ENCODE measurements at places on chromosomes 3 and 15. TPM values are rescaled to one million over a fixed set of nuclear protein-coding genes. Genes with fewer than 3 reads are reported as not detected.

GRCh38 chr15:101724675-101725005 lies 367 bp upstream of the TARS3 start:
- no peak for DNase-seq

DNA sequence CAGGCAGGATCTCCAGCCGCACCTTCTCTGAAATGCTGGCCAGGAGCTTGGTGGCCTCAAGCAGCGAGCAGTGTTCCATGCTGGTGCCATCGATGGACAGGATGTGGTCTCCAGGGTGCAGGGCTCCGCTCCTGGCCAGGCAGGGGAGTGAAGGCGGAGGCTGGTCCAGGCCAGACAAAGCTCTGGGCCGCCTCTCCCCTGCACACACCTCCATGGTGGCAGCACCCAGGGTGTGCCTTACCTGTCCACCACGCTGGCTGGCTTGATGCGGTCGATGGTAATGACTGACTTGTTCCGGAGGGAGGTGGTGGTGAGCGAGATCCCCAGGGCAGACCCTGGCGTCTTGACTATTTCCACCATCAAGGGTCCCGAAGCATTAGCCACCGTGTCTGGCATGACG lies 20.0 kb downstream of the GRIP2 start:
- DNase-seq, result no peak

DNA sequence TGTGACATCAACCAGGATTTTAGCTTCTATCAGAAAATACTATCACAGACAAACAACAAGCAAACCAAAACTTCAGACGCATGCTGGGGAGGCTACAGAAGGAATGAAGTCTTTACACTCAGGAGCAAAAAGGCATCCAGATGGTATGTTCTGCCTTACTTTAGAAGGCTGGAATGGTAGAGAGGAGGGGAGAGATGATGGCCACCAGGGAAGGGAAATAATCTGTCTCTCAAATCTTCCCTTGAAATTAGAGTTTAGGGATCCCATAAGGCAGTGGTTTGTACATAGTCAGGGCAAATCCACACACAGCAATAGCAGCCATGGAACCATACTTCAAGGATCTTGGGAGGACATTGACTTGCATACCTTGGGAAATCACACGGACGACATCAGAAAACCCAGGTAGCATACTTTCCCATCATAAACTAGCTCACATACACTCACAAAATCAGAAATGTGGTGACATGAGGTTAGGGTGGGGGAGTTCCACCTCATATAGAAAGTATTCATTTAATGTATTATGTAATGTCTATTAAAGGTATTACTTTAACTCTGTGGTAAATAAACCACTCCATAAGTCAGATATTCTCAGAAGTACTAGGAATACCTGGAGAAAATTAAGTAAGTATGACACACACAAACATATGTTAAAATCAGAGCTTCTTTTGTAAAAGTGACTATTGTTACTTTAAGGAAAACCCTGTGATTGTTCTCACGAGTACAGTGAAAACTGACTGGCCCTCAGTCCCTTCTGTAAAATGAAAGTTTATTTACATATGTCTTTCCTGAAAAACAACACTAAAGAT lies 9.4 kb downstream of the BTLA start:
- DNase-seq, result no peak

DNA sequence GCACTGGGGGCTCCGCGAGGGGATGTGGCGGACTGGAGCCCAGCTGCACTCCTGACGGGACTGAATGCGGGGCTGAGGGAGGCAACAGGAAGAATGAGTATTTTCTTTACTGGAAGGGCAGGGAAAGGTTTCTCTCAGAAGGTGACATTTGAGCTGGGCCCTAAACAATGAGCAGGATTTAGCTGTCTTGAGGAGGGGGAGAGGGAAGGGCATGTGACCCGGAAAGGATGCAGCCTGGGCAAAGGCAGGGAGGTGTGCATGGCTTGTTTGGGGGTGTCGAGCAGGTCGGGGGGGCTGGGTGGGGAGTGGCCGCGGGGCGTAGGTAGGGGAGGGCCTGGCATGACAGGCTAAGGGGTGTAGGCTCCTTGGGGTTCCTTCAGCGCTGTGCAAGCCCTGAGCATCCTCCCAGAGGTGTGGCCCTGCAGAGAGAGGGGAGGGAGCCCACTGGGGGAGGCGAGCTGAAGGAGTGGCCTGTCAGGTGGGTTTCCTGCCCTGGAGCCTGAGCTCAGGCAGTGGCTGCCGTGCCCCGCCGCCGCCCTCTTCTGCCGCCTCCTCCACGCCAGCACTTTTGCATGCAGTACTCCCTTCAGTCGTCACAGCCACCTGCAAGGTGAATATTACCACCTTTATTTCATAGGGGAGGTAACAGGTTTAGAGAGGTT lies 17.2 kb upstream of the ANKDD1A start:
- DNase-seq, result no peak

GRCh38 chr3:76969996-76970615 lies 69.8 kb upstream of the ROBO2 start:
- DNase-seq, result no peak

GRCh38 chr3:79086514-79086913 lies 681.3 kb downstream of the ROBO1 start:
- DNase-seq, result peak; percentile 0

- DNase-seq, result peak; percentile 78
Observed at GRCh38 chr15:28969511-28970085, 83.8 kb downstream of the APBA2 start.

GRCh38 chr3:29871087-29871486 lies 590.2 kb downstream of the RBMS3 start:
- no peak for DNase-seq

MYZAP gene
- 1.1 TPM for total RNA-seq

CKMT1A gene
- total RNA-seq, result 5.6 TPM

DNA sequence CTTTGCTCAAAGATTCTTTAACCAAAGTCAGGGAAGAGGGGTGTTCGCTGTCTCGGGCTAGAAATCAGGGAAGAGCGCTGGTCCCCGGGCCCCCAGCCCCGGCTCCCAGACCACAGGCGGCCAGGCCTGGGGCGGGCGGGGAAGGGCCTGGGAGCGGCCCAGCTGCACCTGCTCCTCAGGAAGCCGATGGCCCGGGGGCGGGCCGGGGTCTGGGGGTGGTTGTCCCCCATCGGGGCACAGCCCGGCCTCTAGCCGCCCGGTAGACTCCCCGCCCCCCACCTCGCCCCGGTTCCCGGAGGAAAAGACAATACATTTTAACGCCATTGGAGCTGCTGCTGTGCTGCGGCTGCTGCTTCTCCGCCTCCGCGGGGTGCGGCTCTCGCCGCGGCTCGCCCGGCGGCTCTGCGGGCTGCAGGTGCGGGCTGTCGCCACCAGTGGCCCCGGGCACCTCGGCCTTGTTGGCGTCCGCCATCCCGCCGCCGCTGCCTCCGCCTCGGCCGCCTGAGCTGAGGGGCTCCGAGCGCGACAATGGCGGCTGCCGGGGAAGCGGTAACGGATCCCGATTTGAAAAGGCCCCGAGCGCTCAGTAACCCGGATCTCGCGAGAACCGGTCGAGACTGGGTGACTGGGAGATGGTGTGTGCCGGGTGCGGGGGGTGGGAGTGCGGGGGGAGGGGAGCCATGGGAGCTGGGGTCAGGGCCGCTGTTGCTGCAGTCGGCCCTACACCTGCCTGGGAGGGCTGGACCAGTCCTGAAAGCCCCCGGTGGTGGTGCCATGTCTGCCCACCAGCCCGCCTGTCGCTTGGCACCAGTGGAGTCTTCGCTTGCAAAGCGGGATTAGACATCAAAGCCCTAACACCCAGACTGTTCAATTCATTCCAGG lies at the start of gene MYEF2:
MYEF2 (minus strand) TSS at position 530 of the 882 bp plus-strand sequence; CDS start at position 472, 58 bp downstream.
- DNase-seq, result peak; percentile 80

DNA sequence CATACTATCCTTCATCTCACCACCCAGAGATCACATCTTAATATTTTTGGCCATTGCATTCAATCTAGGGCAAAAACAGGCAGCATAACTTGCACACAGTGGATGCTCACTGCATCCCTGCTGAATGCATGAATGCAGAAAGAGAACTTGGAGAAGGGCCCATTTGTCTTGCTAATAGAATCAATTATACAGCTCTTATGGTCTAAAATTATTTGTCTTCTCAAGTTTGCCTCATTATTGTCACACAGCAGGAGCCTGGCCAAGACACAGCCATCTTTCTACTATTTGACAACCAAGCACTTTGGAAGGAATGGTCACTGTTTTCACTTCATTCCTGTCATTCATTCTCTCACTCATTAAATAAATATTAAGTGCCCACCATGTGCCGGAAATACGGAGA lies 1.2 kb upstream of the ARHGEF26 start:
- no peak for DNase-seq

CORO2B gene
- 19.8 TPM for total RNA-seq

DNA sequence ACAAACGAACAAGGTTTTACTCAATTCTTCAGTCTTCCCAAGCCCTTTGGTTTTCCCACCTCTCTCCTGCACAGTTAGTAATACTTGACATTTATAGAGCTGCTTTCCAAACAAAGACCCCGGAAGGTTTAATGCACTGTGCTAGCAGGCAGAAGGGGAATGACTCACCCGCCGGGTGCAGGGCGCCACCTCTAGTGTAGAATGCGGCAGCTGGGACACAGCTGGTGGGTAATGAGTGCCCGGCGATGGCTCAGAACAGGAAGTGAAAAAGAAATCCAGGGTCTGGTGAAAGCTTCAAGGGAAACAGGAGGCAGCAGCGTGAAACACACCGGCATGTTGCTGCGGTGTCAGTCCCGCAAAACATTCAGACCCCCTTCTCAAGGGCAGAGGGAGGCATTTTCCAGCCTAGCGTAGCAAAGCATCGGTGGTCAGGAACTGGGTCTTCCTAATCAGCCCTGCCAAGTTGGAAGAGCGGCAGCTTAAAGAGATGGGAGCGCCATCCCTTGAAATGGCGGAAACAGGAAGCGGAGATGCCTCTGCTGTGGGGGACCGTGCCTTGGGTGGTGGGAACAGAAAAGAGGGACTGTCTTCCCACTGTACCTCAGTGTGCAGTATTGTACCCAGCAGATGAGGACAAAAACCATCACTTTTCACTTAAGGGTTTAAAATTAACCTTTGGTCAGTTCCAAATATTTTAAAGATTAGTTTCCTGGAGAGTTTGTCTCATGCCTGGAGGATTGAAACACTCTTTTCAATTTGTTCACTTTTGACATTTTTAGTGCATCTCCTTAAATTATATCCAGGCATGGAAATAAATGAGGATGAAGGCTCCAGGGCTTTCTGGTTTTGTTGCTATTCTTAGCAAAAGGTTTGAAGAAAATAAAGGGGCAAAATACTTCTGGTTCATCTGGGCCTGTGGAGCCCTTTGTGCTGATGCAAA lies 160.7 kb upstream of the MCTP2 start:
- no peak for DNase-seq

DNA sequence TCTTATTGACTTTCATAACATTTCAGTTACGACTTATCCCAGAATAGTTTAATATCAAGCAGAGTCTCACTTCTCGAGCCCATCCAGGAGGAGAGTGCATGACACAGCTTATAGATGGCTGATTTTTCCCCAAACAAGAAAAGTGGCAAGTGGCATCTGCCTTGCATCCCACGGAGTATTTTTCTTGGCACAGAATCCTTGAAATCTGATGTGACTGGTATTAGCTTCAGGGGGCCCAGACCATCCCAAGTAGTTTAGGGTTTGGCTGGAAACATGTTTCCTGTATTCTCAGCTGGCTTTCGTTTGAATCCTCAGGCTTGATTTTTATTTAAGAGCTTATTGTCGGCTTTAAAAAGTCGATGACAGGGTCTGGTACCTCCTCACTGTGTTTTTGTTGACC lies 20.7 kb upstream of the FBXL22 start:
- no peak for DNase-seq

GRCh38 chr3:97736928-97737327 lies 27.6 kb upstream of the ARL6 start:
- no peak for DNase-seq

PDZRN3 gene
- 59.3 TPM for total RNA-seq

GRCh38 chr15:50148362-50148963 lies 29.4 kb upstream of the ATP8B4 start:
- no peak for DNase-seq

DNA sequence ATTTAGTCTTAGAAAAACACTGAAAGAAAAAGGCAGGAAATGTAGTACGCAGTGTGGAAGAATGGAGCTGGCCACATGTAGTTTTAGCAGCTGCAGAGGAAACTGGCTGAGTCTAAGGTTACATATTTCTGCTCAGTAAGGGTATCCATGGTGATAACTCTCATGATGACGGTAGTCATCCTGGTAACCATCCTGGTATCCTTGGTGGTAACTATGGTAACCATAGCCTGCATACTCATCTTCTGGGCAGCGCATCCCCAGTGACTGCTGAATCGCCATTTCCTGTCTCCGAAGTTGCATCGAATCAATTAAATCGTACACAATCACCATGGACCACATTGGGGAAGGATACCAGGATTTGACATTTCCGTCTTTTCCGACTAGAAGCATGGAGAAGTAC lies 35.7 kb downstream of the CCDC80 start:
- DNase-seq, result peak; percentile 20

DNA sequence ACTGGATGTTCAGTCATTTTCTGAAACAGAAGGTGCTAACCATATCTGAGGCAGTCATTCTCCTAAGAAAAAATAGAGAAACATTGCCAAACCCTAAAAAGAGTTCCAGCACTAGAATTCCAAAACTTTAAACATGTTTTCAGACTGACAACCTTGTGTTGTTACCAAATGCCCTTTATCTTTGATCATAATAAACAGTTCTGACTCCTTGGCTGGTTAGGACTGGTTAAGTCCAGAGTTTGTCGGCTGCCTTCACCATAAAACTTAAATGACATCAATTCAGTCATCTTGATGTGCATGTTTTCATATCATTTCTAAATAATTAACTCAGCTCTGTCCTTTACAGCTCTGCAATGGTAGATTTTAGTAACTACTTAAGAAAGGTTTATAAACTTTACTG lies 68.0 kb downstream of the COL8A1 start:
- no peak for DNase-seq

GRCh38 chr15:101179341-101180153 lies 72.3 kb downstream of the CHSY1 start:
- DNase-seq, result no peak

DNA sequence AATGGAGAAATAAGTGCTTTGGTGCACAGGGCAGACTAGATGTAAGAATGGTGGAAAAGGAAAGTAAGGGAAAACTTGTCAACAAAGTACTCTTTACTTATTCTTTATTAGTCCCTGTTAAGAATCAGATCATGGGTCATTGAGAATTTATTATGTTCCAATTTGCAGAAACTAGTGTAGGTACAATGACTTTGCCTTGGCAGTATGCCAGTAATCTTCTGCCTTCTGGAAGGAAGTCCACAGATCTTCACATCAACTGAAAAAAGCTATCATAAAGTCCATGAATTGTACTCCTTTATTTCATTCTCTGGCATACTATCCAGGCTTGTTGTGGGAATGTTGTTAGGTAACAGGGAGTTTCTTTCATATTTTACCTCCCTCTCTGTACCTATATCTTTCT lies 88.2 kb upstream of the FLNB start:
- no peak for DNase-seq
